CD8-positive, alpha-beta memory T cell (primary cell): ENCODE measurements at places on chromosomes 4 and X. TPM values are rescaled to one million over a fixed set of nuclear protein-coding genes. Genes with fewer than 3 reads are reported as not detected.

- no peak for DNase-seq
- no peaks in the 10 kb centered on the region for H3K4me1 ChIP-seq
- no peaks in the 10 kb centered on the region for H3K36me3 ChIP-seq
- H3K4me3 ChIP-seq, result no peak overlapping the region
Observed at GRCh38 chr4:137651128-137651527, 118.8 kb upstream of the PCDH18 start.

EFNB1 gene
- total RNA-seq, result 7.2 TPM

DNA sequence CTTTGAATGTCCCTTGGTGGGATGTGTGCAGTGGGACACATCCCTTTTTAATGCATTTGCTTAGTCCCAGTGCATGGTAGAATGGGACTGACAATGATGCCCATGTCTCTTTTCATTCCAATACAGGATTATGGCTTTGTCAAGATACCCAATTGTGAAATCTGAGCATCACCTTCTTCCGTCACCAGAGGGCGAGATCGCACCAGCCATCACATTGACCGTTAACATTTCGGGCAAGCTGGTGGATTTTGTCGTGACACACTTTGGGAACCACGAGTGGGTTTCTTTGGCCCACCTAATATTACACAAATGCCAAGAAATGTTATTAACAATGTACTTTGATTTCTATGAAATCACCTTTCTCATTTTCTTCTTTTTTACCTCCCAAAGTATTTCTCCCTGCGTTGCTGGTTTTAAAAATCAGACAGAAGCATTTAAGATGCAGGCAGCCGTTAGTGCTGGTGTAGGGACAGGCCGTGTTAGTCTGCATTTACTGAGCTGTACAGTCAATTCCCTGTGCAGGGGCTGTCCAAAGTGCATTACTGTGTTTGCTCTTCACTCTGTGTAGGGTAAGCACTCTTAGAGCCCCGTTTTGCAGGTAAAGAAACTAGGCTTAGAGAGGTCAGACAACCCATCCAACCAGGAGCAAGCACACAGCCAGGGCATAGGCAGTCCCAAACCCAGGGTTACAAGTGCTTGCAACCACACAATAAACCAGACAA, 46.5 kb downstream of the CWH43 start:
- no peak overlapping the region for H3K27ac ChIP-seq
- no peaks in the 10 kb centered on the region for H3K4me1 ChIP-seq
- H3K36me3 ChIP-seq, result no peaks in the 10 kb centered on the region
- DNase-seq, result no peak
- H3K27me3 ChIP-seq, result no peaks in the 10 kb centered on the region

CFI gene
- 0.13 TPM for total RNA-seq

RTL9 gene
- not detected for total RNA-seq

GRCh38 chrX:20067709-20068561, 48.8 kb downstream of the MAP7D2 start:
- H3K4me1 ChIP-seq, result no peaks in the 10 kb centered on the region
- no peaks in the 10 kb centered on the region for H3K36me3 ChIP-seq
- no peak for DNase-seq
- H3K4me3 ChIP-seq, result no peak overlapping the region
- no peak overlapping the region for H3K27ac ChIP-seq
